CD4-positive, alpha-beta T cell (primary cell): ENCODE measurements at places on chromosomes 11 and 22. TPM values are rescaled to one million over a fixed set of nuclear protein-coding genes. Genes with fewer than 3 reads are reported as not detected.

DNA sequence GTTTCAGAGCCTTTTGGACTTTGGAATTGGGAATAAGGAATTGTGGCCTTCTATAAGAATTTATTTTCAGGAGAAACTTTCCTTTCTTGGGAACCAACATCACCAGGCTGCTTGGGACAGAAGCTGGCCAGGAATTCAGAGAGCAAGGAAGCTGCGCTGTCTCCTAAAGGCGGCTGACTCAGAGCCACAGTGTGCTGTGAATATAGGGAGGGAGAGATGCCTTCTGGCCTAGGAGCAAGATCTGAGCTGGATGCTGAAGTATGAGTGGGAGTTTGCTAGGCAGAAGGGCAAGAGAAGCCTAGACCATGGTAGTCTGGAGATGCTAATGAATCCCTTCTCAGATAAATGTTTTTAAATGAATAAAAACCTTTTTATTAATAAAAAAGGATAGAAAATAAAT lies 213.7 kb upstream of the TBCEL start:
- no peak for DNase-seq

DNA sequence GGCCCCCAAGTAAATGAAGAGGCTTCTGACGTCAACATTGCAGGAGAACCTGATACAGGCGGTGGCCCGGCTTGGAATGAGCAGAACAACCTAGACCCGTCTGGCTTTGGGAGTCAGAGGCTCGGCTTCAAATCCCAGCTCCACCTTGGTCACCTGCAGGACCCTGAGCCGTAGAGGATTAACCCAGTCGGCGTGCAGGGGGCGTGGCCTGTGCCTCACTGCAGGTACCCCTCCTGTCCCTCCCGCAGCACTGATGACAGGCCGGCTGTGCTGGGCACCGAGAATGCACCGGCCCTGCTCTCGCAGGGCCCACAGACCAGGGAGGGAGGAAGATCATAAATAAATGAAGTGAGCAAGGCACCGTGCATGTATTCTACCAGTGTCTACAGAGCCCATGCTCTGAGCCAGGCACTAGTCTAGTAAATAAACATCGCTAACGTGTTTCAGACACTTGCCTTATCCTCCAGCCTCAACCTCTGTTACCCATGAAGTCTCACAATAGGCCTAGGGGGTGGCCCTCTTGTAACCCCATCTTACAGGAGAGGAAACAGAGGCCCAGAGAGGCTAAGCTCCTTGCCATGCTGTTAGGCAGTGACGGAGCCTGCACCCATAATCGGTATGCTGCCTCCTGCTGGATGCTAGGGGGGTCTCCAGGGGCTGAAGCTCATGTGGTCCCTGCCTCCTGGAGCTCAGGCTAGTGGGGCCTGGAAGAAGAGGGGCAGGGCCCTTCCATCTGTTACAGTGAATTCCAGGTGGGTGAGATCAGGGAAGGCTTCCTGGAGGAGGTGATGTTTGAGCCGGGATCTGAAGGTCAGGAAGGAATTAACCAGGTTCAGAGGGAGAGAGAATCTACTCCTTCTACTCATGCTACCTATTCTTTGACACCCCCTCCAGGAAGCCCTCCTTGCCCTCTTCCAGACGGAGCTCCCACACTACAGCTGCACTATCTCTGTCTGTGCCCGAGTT lies 53.4 kb downstream of the RTL6 start:
- no peak for DNase-seq

SLC37A2 gene
- total RNA-seq = 0.34 TPM

DNA sequence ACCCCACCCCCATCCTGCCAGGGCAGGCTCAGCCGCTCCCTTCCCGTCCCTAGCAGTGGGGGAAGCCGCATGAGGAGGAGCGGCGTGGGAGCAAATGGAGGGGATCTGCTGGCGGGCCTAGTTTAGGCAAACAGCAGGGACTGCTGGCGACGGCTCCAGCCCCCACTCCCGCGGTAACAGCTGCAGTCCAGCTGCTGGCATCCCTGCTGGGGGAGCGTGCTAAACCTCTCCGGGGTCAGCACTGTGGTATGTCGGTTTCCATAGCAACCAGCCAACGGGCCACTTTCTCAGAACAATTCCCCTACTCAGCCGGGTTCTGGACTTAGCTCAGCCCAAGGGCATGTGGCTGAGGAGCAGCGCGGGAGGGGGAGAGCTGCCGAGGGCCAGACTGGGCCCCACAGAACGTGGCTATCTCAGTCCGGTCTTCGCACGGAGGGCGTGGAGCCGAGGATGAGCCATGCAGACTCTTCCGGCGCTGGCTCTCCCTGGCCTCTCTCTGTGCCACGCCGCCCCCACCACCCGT lies 98.8 kb downstream of the PKNOX2 start:
- no peak for DNase-seq

DNA sequence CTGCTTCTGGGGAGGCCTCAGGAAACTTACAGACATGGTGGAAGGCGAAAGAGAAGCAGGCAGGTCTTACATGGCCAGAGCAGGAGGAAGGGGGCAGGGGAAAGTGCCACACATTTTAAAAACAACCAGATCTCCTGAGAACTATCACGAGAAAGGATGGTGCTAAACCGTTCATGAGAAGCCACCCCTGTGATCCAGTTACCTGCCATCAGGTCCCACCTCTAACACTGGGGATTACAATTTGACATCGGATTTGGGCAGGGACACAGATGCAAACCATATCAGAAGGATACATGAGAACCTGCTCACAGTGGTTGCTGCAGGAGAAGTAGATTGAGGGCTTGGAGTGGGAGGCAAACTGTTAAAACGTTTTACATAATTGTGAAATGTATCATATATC lies 152.2 kb downstream of the ADAMTS15 start:
- DNase-seq = no peak

DNA sequence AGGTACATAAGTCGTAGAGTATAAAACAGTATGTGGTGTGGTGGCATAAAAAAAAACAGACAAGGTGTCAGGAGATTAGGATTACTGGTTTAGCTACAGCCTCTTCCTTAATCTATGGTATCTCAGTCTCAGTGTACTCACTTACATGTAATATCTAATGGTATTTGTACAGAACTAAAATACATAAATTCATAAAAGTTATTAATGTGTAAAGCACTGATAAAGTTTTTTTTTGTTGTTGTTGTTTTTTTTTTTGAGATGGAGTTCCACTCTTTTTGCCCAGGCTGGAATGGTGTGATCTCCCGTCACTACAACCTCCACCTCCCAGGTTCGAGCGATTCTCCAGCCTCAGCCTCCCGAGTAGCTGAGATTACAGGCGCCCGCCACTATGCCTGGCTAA lies 2.9 kb downstream of the PTS start:
- DNase-seq = no peak

- no peak for DNase-seq
These were observed 1.1 kb downstream of the FEN1 start for GRCh38 chr11:61793829-61794204.

GRCh38 chr11:66121466-66121865 lies 51.4 kb downstream of the PACS1 start:
- no peak for DNase-seq

DNA sequence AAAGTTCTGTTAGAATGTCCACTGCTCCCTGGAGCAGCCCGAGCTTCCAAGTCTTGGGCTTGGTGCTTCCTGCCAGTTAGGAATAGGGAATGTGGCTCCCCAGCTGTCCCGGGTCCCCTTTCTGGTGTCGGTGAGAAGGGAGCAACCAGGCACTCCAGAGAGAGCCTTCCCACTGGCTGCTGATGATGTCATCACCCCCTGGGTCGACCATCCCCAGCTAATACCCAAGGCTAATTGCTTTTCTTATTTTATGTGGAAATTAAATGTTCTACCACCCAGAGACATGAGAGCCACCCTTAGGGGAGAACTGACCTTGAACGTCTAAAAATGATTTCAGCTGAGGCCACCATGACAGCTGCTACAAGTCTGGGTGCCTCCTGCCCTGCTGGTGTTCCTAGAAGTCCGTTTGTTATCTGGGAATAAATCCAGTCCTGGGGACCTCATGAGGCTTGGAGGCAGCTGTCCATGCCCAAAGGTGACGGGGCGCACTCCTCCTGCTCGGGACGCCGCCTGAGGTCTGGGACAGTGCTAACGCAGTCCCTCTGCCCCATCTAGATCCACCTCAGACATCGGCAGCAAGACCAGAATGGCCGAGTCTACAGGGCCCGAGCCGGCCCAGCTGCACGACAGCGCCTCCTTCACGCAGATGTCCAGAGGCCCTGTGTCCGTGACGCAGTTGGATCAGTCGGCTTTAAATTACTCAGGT lies 42.3 kb downstream of the C11orf91 start:
- no peak for DNase-seq

DNA sequence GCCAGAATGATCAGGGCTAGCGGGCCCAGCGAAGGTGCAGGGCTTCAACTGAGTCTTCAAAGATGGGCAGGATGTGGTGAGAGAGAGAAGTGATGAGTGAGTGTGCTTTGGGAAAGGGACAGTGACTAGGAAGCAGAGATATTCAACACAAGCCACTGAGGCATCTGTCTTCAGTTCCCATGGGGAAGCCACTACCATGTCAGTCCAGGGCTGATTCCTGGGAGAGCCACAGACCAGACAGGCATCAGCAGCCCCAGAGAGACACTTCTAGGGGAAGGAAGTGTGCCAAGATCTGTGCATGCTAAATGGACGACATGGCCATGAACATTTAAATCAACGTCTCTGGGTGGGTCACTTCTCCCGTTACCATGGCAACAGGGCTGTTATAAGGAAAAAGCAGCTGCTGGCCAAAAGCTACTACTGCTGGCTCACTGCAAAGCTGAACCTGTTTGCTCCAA lies 28.5 kb downstream of the P4HA3 start:
- no peak for DNase-seq

PKP3 gene
- total RNA-seq = 0.60 TPM

GRCh38 chr22:49450498-49450897 lies 377.2 kb downstream of the BRD1 start:
- no peak for DNase-seq

RFPL3 gene
- not detected for total RNA-seq

DNA sequence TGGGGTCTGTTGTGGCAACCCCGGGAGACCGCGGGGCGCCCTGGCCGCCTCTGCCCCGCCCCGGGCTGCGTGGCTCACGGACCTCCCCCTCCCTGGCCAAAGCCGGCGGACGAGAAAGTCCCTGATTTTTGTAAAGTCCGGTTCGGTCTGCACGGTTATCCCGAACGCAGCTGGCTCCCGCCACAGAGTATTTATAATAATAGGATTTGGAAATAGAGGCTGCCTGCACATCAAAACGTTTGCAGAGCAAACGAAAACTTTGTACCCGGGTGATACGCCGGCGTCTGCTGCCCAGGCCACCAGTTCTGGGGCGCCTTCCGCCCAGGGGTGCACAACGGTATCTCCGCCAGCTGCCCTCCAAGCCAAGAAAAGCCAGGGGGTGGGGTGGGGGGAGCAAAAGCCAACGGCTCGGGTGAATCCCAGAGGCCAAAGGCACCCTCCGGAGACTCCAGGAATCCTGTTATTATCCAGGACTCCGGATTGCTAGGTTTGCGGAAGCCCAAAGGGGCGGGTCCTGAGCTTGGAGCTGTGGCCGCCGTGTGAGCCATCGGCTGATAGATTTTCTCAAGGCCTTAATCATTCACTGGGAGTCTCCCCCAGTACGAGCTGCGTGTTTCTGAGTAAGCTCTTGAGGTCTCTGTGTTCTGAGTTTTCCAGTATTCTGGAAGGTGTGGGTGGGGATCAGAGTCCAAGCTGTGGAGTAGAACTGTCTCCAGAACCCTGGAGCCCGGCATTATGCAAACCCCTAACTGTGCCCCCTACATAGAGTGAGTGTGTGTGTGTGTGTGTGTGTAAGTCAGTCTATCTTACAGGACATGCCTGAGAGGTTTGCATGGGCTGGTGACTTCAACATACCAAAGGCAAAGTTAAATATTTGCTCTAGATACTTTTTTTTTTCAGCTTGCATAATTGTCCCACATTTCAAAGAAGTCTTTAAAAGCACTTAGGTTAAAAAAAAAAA lies 673 bp upstream of the SHANK2 start:
- no peak for DNase-seq

- DNase-seq = no peak
These were observed 39.4 kb downstream of the ABTB2 start for GRCh38 chr11:34318111-34319037.

- no peak for DNase-seq
These were observed 23.5 kb downstream of the KCTD17 start for GRCh38 chr22:37075046-37075445.

GRCh38 chr11:103832762-103833161 lies 203.7 kb upstream of the DDI1 start:
- DNase-seq = no peak

IFITM10 gene
- total RNA-seq = 1.7 TPM

- DNase-seq = no peak
These were observed 4.2 kb upstream of the SYN3 start for GRCh38 chr22:33062361-33062760.

DNA sequence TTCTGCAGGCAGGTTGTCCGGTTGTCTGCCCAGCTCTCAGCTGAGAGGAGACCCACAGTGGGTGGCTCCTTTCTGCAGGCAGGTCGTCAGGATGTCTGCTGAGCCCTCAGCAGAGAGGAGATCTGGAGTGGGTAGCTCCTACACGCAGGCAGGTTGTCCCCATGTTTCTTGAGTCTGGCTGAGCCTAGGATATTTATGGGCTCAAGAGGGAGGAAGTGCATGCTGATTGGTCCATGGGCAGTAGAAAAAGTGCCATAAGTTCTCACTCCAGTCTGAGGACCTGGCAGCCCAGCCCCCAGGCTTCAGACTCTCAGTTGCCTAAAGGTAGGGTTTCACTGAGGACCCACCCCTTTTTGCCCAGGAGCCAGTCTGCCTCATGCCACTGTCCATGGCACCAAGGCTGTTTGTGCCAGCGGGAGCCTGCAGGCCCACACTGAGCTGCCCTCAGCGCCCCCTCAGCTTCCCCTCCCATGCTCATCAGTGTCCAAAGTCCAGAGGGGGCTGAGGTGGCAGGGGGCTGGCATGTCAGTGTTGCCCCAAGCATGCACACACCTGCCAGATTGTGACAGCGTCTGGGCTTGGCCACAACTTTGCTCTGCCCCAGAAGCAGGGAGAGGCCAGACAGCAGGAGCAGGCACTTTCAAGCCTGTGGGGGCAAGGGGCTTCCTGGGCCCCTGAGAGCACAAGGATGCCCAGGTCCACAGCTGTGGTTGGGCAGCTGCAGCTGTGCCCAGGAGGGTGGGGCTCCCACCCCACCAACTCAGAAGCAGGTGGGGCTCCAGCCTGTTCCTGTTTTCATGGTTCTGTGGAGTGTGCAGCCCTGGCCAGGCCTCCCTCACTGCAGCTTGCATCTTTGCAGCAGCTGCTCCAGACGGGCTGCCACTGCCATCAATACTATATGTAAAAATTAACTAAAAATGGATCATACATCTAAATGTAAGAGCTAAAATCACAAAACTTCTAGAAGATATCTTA lies 3.8 kb upstream of the RNF141 start:
- DNase-seq = no peak

DNA sequence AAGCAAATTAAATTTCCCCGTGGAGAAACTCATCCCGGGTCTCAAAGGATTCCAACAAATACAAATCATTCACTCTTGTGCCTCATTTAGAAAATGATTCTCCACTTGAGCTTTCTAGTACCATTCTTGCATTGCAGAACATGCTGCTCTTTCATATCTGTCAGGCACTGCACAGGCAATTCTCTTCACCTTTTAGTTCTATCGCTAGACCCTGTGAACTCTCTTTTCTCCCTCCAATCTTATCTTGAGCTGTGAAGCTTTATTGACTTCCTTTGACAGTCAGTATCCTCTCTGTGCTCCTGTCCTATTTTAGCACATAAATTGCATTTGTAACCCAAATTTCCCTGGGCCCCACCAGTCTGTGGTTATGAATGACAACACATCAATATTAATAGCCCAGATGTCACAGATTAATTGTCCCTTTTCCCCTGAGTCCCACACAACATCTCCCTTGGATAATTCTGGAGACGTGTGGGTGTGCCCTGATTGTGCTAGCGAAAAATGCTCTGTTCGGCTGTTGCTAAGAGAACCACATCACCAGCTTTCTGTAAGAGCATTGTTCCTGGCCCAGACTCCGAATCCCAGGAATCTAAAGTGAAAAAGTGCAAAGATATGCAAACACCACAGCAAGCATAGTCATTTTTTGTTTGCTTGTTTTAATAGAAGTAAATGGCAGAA lies 22.4 kb upstream of the SC5D start:
- DNase-seq = no peak
